ENCODE measurements at places on chromosomes 2 and 18.

DNA sequence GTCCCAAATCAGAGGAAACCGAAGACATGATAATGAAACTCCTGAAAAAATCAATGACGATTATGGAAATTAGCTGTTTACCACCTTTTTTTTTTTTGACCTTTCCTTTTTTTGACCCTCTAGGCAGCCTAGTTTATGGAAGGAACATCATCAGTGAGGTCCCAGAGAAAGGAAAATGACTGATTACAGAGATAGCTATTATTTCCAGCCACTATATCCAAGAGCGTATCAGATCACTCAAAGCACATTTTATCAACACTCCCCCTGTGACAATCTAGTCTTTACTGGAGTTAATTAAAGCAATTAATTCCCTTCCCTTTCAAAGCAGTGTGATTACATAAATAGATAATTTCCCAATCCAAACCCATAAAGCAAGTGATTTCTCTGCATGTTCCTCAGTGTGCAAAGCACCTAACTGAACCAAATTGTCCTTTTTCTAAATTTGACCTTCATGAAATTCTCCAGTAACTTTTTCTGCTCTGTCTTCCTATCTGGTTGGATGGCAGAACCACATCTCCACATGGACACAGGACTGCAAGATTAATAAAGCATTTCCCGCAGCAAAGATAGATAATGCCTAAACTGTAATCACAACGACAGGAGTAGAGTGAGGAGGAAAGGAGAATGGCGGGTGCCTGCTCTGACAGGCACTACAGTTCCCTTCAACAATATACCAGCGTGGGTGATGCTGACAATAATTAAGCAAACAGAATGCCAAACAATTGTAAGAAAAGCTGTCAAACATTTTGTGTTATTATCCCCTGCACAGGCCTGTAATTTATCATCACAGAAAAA, 194.4 kb downstream of the SLC8A1 start:
- no peak for DNase-seq

DNA sequence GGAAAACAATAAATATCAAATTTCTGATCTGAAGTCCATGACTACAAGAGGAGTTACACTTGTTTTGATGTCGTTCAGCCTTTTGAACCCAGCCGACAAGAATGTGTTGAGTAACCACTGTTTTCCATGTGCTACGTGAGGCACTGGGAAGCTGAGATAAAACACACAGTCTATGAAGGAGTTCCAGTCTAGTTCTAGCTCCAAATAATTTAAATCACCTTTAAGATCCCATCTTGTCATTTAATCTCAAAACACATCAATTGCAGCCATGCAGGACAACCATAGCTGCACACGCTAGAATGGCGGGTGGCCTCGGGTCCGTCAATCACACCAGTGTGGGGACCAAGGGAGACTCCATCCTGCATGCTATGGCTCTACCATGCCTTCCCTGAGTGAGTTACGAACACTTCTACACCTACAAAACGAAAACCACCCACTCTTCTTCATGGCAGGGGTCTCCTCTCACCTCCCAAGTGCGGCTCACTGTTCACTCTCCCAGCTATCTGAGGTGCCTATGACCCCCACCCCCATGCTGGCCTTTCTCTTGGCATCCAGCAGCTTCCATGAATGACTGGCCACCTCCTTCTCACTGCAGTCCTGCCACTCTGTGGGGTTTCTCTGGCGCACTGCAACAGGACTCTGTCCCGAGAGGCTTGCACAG, 3.8 kb downstream of the FHL2 start:
- no peak for DNase-seq

DNA sequence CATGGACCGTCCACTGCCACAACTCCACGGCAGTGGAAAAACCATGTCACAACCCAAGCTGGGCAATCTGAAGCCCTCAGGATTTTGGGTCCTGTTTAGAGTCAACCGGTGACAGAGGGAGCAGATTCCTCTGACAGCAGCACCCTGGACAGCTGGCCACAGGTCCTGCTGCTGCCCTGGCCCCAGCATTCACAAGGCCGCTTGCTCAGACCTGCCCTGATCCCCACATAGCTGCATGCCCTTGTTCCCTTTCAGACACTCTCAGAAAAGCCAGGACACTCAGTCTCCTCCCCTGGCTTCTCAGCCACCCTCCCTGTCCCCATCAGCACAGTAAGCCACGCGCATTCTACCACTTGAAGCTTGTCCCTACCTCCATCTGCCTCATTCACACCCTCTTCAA, 1.6 kb downstream of the COPS9 start:
- no peak for DNase-seq

- peak; percentile 61 for DNase-seq
These were observed 28.5 kb downstream of the HPCAL1 start for GRCh38 chr2:10331027-10331701.

DNA sequence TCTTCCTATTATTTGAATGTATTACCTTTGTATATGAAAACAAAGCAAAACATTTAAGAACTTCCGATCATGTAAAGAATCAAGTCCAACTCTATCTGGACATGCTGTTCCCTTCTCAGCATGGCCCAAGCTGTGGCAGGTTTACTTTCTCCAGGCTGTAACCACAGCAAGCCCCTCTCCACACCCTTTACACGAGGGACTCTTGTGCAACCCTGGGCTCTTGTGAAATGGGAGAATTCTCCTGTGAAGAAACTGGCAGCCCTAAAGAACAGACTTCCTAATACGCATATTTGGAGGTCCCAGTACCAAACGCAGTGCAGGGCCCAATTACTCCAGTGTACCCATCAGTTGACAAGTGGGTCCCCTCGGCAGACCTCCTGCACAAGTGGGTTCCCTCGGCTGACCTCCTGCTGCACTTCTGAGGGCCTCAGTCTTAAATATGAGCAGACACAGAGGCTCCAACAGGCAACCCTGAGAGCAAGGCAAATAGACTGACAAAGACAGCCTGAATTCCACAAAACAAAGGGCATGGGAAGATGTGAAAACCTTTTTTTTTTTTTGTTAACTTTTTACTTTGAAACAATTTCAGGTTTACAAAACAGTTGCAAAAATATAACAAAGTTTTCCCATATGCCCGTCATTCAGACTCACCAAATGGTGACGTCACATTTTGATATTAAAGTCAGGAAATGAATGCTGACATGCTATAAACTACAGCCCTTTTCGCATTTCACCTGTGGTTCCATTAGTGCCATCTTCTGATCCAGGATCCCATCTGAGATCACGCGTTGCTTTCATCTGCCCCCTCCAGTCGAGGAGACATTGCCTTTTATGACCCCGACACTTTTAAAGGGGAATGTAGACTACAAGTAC, 78.2 kb downstream of the FBXO15 start:
- no peak for DNase-seq

DNA sequence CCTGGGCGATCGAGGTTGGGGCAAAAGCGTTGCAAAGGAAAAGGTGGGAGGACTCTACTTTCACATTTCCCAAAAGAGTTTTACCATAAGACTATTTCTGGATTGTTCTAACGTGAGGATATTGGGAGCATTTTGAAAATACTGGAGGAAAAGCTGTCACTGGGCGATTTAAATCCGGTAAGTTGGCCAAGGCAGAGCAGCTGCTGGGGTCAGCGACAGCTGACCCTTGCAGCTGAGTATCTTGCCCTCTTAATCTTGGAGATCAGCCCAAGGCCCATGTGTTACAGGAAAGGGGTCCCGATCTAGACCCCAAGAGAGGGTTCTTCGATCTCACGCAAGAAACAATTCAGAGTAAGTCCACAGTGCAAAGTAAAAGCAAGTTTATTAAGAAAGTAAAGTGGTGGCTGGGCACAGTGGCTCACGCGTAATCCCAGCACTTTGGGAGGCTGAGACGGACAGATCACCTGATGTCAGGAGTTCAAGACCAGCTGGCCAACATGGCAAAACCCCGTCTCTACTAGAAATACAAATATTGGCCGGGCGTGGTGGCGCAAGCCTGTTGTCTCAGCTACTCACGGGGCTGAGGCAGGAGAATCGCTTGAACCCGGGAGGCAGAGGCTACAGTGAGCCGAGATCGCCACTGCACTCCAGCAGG, 964 bp upstream of the ST3GAL5 start:
- no peak for DNase-seq

DNA sequence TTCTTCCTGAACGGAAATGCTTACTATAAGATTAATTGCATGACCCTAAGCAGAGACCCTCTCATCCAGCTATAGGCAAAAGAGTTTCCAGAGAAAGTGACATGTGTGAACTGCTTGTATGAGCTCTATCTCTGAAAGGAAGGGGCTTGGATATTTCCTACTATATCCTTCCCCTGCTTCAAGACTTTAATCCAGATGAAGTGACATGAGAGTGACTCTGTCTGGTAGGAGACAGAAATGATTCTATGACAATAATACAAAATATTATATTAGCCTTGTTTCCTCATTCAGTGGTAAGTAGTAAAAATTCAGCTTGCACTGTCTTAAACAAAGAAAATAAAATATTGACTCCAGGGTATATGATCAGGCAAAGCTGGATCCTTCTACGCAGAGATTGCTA, 37.5 kb downstream of the NABP1 start:
- DNase-seq, result no peak

GRCh38 chr18:34659579-34660517, 50.2 kb upstream of the DTNA start:
- no peak for DNase-seq

DNA sequence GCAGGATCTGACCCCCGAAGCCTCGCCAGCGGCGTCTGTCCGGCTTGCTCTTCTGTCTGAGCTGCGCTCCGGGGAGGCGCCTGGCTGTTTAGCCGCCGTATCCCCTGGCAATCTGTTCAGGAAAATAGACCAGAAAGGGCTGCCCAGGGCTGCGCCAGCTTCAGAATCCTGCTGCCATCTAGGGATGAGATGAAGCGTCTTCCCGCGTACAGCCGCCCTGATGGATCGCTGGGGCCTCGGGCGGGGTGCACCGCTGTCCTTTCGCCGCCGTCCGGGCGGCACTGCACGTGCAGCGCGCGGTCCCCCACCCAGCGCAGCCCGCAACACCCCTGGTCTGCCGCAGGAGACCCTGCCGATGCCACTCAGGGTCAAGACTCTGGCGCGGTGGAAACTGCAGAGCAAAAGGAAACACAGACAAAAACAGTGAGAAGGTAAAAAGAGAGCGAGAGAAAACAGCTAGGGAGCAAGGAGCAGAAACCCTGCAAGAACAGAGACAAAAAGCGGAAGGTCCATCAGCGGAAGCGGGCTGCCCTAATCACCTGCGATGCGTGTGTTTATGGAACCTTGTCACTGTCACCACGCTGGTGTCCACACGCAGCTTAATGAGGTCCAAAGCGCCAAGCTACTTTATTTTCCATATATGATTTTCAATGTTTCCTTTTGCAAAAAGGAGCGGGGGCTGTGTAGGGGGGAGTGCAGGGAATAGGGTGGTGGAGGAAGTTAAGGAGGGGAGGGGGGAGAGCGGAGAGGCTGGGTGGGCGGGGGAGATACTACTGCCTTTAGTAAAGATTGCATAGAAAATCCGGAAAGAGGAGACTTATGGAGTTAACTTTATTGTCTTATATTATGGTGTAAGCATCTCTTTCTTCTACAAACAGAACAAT, 2113.3 kb upstream of the PIK3C3 start:
- no peak for DNase-seq

- peak; percentile 12 for DNase-seq
These were observed 210.3 kb upstream of the RBMS1 start for GRCh38 chr2:160703648-160704585.

DNA sequence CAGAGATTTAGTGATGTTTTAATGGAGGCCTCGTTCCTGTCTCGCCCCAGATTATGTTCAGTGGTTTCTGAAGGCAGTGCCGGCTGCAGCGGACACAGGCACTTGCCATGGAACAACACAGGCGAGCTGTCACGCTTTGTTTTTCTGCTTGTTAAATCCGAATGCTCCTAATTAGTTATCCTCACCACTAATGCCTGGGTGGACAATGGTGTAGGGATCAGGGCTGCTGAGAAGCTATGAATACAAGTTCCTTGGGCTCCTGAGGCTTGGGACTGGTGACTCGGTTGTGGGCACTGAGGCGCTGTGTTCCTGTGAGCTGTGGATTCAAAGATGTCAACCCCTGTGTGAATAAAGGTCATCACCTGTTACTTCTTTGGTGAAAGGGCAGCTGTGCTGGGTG, 123.5 kb downstream of the PLEKHM3 start:
- no peak for DNase-seq

- DNase-seq, result no peak
These were observed 1091.7 kb downstream of the TDRD15 start for GRCh38 chr2:22215517-22215916.

DNA sequence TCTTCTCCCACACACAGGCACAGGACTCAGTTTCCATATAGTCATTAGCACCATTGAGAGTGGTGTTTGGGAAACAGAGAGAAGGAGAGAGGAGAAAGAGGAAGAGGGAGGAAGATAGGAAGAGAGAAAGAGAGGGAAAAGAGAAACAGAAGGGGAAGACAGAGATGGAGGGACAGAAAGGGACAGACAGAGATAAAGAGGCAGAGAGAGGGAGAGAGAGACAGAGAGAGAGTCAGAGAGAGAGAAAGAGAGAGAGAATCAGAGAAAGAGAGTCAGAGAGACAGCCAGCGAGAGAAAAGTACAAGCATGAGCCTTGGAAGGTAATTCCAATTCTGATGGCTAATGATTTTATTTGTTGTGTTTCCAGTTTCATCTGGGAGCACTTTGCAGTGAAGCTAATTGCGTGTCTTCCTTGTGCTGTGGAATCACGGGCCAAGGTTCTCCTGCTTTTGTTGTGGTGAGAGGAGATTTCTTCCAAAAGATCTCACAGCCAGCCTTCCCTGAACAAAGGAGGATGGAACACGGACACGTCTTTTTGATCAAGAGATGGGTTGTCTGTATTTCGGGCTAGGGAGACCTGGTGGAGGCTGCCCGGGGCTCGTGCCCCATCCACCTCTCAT, 153.6 kb upstream of the TWIST2 start:
- no peak for DNase-seq

- peak; percentile 23 for DNase-seq
These were observed 10.7 kb upstream of the IAH1 start for GRCh38 chr2:9463698-9464034.

- no peak for DNase-seq
These were observed 105.5 kb upstream of the DTNA start for GRCh38 chr18:34604591-34604990.

GRCh38 chr2:621303-622099, 55.7 kb downstream of the TMEM18 start:
- DNase-seq, result no peak

DNA sequence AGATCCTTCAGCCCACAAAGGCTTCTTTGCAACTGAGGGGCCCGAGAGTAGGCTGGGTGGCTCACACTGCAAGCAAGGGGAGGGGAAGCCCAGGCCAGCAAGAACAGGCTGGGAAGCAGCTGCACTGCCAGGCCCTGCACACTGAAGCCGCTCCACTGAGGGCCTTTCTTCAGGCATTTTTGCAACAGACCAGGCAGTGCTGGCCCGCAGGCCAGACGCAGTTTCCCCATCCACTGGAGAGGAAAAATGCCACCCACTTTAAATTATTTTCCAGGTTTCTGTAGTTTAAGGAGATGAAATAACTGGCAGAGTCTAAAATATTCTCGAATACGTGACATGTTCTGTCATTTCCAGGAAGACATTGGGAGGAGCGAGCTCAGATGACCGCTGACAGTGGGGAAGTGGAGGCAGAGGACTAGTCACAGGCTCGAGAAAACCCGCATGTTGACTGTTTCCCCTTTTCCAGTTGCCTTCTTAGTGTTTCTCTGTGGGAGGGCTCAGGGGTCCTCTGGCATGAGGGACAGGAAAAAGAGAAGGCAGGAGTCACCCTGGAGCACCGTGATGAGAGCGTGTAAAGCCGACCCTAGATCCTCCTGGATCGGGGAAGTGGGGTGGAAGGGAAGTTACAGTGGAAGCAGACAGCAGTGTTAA, 53.3 kb upstream of the B3GNT7 start:
- no peak for DNase-seq

Measured in CD4-positive, alpha-beta T cell treated with Interleukin-2 at 100 ng/mL for 4 hours (primary cell).